ENCODE measurements at places on chromosomes 13 and 19.

DNA sequence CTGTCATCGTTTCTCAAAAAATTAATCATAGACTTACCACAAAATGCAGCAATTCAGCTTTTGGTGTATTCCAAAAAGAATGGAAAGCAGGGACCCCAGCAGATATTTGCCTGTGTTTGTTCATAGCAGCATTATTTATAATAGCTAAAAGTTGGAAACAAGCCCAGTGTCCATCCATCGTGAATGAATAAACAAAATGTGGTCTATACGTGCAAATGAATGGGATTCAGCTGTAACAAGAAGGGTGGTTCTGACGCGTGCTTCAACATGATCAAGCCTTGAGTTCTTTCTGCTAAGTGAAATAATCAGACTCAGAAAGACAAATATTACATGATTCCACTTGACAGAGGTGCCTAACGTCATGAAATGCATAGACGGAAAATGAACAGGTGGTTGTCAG, 36.4 kb downstream of the PSG11 start:
- DNase-seq = no peak

- no peak for DNase-seq
Observed at GRCh38 chr13:59776924-59777690, 386.6 kb downstream of the DIAPH3 start.

- DNase-seq = peak; percentile 89
Observed at GRCh38 chr13:110914331-110915056, 375 bp downstream of the ANKRD10 start.

- DNase-seq = no peak
Observed at GRCh38 chr19:45110851-45111266, 17.9 kb downstream of the PPP1R37 start.
